Cardiac muscle cell (in vitro differentiated cells and primary cell): ENCODE measurements at places on chromosomes 3 and 15. TPM values are rescaled to one million over a fixed set of nuclear protein-coding genes. Genes with fewer than 3 reads are reported as not detected.

IL16 gene
- 0.14 TPM in 1 of 2 replicates, not detected in the other for total RNA-seq

DNA sequence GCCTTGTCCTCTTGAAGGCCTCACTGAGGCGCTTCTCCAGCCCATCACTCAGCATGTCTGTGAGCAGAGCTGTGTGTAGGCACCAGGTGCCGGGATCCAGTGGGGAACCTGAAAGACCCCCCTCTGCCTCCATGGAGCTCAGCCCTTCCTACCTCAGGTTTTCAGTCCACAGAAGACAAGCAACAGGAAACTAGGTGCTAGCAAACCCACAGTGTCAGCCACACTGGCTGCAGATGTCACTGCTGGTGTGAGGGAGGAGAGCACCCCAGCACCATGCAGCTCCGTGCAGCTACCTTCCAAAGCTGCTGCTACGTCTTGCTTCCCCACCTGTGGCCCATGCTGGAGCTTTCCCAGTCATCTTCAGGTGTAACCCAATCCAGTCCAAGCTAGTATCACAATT is 17.9 kb downstream of the PSTPIP1 start:
- DNase-seq = no peak
- no peak overlapping the region for H3K27ac ChIP-seq
- H3K4me1 ChIP-seq = no peaks in the 10 kb centered on the region
- H3K27me3 ChIP-seq = no peaks in the 10 kb centered on the region
- no peak overlapping the region for H3K4me3 ChIP-seq
- no peaks in the 10 kb centered on the region for H3K36me3 ChIP-seq

DNAJB8 gene
- not detected in 2 replicates for total RNA-seq

GRCh38 chr3:184663356-184663755 is 48.5 kb downstream of the MAGEF1 start:
- no peak for DNase-seq
- H3K4me1 ChIP-seq = peaks cover 36% of the 10 kb centered on the region
- H3K4me3 ChIP-seq = no peak overlapping the region
- no peak overlapping the region for H3K27ac ChIP-seq

DNA sequence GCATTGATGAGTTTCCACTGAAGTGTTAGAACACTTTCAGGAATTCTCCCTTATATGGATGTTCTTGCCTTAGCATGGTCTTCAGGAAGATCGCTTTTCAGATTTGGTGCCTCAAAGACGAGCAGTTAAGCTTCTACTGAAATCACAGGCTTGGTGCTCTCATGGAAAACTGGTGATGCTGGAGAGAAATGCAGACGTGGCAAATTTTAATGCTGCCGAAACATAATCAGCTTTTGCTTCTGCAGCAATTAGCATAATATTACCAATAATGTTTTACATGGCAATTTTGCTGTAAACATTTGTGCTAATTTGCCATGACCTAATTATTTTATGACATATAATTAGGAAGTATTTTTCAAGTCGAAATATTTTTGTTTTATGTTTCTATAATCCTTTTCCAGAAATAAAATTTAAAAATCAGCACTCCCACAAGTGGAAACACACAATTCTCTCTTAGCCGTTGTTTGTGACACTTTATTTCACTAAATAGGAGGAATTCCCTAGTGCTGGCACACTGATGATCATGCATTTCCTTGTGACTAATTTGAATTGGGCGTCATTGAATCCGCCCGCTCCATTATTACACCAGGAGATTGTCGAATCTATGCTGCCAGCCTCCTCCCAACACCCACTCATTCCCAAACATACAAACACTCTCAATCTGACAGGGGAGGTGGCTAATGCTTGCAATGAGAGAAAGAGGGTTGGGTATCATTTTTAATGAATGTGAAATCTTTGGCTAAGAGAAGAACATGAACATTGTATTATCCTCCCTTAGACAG is 506.8 kb upstream of the PPP2R3A start:
- H3K27ac ChIP-seq = no peak overlapping the region
- peaks cover 11% of the 10 kb centered on the region for H3K27me3 ChIP-seq
- H3K4me1 ChIP-seq = no peaks in the 10 kb centered on the region

BLM gene
- total RNA-seq = 4.2 and 6.3 TPM in 2 replicates

RPS27L gene
- 30.6 and 54.1 TPM in 2 replicates for total RNA-seq

- no peaks in the 10 kb centered on the region for H3K27me3 ChIP-seq
- no peak overlapping the region for H3K4me3 ChIP-seq
- no peaks in the 10 kb centered on the region for H3K4me1 ChIP-seq
- DNase-seq = no peak
- no peak overlapping the region for H3K27ac ChIP-seq
Measured at GRCh38 chr3:160210799-160211221, 14.4 kb upstream of the C3orf80 start.
